ENCODE measurements at places on chromosomes 7 and 10.

- DNase-seq: no peak
Observed at GRCh38 chr7:124716894-124717293, 48.7 kb downstream of the GPR37 start.

GRCh38 chr10:103519798-103520197 is 26.3 kb downstream of the NEURL1 start:
- DNase-seq: no peak

- DNase-seq: no peak
Observed at GRCh38 chr7:129801882-129802281, 150.9 kb downstream of the UBE2H start.

DNA sequence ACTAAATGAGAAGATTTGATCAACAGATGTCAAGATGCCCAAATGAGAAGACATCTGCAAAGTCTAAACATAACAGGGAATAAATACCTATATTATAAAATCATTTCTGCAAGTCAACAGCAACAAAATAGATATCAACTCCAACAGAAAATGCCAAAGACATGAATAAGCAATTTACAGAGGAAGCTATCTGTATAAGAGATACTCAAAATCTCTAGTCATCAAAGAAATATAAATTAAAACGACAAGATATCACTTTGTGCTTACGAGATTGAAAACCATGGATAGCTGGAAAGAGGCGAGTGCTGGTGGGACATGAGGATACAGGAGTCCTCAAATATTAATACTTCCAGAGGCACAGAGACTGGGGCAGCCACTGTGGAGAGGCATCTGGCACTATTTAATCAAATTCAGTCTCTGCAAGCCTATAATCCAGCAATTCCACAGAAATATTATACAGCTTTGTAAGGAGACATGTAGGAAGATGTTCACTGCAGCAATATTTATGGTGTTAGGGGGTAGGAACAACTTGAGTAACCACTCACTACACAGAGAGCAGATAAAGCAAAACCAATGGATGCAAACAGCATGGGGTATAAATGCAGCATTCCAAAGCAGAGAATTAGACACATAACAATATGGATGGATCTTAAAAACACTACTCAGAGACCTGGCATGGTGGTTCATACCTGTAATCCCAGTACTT is 4.8 kb downstream of the DNMBP start:
- DNase-seq: no peak

- no peak for DNase-seq
Observed at GRCh38 chr7:116024826-116025809, 5.4 kb downstream of the TFEC start.

- DNase-seq: no peak
Observed at GRCh38 chr7:157769086-157769485, 432.3 kb downstream of the DNAJB6 start.

GRCh38 chr10:35754519-35754918 is 112.4 kb upstream of the FZD8 start:
- DNase-seq: no peak

- no peak for DNase-seq
Observed at GRCh38 chr7:127256041-127256725, 3.4 kb upstream of the GRM8 start.

- no peak for DNase-seq
Observed at GRCh38 chr10:1009071-1009494, 16.6 kb downstream of the IDI2 start.

- DNase-seq: no peak
Observed at GRCh38 chr7:157494506-157495176, 157.8 kb downstream of the DNAJB6 start.

- no peak for DNase-seq
Observed at GRCh38 chr10:122159141-122159970, 111.7 kb upstream of the BTBD16 start.

GRCh38 chr10:96910488-96911395 is 78.6 kb downstream of the LCOR start:
- DNase-seq: no peak

DNA sequence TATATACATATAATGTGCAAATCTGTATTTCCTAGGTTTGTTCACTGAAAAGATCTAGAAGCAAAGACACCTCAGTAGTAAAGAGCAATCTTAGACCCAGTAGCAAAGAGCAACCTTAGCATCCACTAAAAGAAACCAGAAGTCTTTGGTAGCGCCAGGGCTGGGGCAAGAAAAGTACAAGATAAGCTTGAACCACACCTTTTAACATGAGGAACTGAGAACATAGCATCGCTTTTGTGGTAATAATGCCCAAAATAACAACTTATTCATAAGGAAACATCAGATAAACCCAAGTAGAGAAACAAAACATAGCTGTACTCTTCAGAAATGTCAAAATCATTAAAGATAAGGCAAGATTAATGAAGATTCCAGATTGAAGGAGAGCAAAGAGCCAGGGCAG is 173.4 kb downstream of the IMMP2L start:
- no peak for DNase-seq

DNA sequence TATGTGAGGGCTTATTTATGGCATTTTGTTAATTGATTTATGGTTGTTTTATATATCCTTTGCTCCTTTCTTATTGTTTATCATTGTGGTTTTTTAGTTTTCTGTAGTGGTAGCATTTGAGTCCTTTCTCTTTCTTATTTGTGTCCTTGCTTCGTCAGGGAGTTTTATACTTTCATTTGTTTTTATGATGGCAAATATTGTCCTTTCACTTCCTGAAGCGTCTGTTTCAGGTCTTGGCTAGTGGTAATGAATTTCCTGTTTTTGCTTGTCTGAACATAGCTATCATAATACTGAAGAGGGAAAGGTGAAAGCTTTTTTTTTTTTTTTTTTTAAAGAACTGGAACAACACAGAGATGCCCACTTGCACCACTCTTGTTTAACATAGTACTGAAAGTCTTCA is 228.2 kb downstream of the ATRNL1 start:
- DNase-seq: no peak

DNA sequence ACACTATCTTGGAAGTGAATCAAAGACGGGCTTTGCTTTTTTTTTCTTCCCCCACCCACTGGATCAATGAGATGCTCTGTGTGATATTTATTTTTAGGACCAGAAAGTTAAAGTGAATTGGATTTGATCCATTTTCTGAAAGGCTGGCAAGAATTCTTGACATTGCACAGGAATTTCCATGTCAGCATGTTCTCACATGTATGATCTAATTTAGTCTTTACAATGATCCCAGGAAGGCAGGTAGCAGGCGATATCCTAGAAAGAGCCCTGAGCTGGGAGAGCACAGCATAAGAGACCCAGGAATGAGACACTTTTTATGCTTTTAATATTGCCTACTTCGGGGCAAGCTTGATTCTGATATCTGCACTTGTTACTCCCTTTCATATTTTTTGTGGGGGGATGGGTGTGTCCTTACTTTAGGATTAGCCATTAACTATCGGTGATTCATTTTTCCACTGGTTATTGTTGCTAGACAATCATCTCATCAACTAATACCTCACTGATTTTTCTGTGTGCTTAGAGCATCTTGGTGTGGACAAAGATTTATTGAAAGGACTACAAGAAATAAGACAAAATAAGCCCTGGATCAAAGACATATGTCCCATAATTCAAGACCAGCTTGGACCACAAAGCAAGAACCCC is 58.1 kb downstream of the NRP1 start:
- no peak for DNase-seq

GRCh38 chr7:676972-677385 is 49.5 kb upstream of the DNAAF5 start:
- DNase-seq: no peak

- no peak for DNase-seq
Observed at GRCh38 chr10:118664321-118664720, 68.9 kb upstream of the PRLHR start.

GRCh38 chr10:84308021-84308420 is 20.4 kb upstream of the CCSER2 start:
- DNase-seq: no peak

- DNase-seq: no peak
Observed at GRCh38 chr7:114534953-114535352, 120.3 kb downstream of the FOXP2 start.

GRCh38 chr10:60172363-60172990 is 217.2 kb downstream of the ANK3 start:
- no peak for DNase-seq

GRCh38 chr10:93671042-93671441 is 31.4 kb downstream of the FRA10AC1 start:
- no peak for DNase-seq

GRCh38 chr10:57979491-57979890 is 288.2 kb downstream of the IPMK start:
- no peak for DNase-seq

- DNase-seq: no peak
Observed at GRCh38 chr10:131356442-131356841, 44.9 kb upstream of the TCERG1L start.

DNA sequence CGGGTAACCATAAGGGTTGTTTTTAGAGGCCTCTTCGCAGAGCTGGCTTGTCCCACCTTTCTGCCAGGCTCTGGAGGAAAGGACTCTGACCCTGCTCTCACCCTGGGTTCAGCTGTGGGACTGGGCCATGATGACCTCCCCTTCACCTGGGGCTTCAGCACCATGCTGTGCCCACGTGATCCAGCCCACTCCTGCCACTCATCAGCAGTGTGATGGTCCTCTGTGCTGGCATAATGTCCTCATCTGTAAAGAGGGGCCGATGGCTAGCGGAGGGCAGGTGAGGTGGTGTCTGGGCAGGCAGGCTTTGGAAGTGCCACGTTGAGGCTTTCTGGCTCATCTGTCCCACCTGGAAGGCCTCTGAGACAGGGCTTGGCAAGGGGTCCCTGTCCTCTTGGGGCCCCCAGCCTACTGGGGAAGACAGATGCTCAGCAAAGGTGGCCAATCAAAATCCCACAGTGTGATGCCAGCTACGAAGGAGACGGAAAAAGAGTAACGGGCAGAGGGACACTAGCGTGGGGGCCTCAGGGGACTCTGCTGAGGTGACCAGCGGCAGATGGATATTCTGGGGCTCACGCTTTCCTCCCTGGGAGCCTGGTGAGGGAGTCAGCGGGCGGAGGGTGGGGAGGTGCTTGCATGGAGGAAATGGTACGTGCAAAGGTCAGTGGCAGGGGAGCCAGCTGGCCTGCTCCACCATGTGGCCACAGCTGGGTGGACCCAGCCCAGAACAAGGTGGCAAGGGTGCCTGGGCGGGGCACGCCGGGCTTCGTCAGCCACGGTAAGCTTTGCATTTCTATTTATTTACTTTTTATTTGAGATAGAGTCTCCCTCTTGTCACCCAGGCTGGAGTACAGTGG is 5.4 kb downstream of the LRWD1 start:
- DNase-seq: no peak

DNA sequence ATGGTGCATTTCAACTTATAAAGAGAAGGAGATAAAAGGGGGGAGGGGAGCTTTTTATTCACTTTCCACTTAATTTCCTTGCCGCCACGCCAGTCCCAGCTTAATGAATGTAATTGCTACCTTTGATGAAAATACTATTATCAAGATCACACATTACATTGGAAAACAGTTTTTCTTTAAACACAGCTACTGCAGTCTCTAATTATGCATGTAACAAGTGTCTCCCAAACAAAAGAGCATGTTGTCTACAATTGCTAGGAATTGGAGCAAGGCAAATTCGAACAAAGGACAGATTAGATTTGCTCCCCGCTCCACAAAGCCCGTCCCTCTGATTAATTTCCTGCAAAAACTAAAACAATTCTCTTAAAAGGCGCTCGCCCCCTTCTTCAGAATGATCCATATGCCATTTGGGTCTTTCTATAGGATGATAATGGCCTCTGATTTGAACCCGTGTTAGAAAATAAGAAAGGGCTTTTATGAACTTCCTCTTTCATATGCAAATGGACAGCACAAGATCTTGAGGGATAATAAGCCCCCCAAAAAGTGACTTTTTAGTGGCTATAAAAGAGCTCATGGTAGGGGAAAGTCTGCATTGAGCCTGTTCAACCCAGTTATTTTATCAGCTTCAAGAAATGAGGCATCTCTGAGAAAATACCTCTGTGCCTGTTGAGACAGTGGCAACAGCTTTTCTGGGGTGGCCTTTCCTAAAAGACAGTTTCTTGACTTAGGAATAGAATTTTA is 60.6 kb downstream of the ACADSB start:
- no peak for DNase-seq

- no peak for DNase-seq
Observed at GRCh38 chr10:118253397-118253796, 88.7 kb downstream of the FAM204A start.

DNA sequence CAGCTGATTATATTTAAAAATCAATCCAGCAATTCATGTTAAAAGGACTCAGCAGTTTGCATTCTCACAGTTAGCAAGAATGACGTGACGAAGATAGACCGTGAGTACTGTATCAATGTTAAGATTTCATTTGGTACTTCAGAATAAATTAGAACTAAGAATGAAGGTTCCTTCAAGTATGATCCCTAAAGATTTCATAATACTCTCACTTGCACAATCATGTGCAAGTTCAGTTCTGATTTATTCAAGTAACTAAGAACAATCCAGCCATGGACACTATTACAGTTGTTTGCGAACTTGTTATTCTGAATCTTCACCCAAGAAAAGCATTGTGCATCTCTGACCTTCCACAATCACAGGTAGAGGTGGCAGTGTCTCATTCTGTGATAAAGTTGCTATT is 7.7 kb downstream of the RHEB start:
- no peak for DNase-seq

DNA sequence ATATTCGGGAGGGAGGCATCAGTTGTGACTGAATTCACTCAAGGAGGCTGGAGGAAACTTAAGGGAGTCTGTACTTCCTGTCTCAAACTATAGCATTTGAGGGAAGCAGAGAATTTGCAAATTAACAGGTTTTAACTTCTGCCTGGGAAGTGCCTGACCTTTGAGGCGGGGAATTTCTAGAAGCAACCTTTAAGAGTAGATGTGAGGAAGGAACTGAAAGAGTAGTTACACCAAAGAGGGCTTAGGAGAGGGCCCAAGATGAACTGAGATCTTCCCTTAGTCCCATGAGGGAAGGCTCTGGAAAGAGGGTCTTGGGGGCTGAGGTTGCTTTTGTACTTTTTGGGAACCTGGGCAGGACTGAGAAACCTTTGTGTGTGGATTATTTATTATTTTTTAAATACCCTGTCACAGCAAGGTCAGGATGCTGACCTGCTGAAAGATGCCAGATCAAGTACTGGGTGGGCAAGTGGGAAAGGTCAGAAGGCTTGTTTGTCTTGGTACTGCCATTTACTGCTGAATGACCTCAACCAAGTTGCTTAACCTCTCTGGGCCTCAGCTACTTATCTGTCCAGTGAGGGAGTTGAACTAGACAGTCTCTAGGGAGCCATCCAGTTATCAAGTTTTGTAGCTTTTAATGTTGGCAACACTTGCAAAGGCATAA is 2.4 kb downstream of the GPR158 start:
- no peak for DNase-seq

DNA sequence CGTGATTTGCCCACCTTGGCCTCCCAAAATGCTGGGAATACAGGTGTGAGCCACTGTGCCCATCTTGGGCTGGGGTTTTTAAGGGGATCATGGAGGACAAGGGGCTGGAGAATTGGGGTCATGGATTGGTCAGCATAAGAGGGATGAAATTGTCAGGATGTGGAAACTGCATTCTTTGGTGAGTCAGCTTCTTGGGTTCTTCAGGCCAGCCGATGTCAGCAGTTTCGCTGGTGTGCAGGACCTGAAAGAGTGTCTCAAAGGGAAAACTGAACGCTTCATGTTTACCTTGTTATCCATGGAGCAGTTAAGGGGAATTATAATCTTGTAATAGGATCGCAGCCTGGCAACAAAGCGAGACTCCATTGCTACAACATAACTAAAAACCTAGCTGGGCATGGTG is 13.0 kb downstream of the GALNT17 start:
- no peak for DNase-seq

All from keratinocyte (primary cell).